SIG-M5 (cell line): ENCODE measurements at places on chromosomes 4 and X.
A peak's percentile ranks its signal among the peaks of the same experiment; 100 is the strongest.

DNA sequence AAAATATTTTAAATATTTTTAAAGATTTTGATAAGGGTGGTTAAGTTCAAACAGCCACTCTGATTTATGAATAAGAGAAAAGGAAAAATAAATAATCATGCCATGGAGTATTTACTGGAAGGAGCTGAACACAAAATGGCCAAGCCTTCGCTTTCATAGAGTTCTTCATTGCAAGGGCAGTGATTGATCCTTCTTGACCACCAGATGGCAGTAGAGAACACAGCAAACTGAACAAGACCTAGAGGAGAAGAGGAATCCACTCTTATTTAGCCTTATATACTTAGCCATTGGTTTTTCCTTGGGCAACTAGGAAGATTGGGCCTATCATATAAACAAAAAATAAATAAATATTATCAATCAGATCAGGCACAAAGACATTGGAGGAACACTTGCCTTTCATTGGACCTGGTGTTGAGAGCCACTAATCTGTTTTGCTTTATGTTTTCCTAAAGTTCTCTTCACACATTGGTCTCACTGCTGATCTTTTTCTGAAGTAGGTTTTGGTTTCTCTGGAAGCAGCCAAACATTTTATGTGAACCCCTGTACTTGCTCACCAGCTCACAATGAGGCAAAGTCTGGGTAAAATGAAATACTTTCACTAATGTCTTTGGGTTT is 58.1 kb upstream of the PARM1 start:
- DNase-seq, result no peak

- peak; percentile 9 for DNase-seq
Measured at GRCh38 chr4:123340381-123340701, 56.3 kb upstream of the SPRY1 start.

GRCh38 chr4:52107336-52107735 is 56.2 kb downstream of the SPATA18 start:
- no peak for DNase-seq

GRCh38 chrX:46327566-46328115 is 217.6 kb downstream of the ZNF674 start:
- DNase-seq, result no peak

DNA sequence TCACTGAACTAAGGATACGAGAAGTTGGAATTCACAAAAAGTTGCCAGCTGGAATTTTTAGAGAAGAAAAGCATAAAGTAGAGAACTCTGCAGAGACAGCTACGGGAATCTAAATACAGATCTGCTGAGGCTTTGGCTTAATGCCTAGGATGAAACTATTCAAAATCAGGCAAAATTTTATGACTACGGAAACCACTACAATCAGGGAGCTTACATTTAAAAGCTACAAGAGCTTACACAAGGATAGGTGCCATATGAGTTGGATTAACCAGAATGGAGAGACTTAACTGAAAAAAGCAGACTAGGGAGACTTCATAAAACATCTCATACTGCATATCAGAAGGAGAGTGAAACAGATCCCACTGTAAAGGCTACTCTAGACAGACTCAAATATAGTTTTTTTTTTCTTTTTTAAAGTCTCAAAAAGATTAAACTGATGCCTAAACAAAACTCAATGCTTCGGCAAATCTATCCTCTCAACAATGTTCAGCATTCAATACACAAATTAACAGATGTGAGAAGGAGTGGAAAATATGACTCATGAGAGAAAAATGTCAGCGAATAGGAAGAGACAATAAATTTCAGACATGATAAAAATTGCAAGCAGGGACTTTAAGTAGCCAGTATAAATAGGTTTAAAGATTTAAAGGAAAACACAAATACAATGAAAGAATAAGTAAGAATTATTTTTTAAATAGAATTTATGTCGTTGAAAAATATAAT is 586.1 kb downstream of the FSTL5 start:
- no peak for DNase-seq

DNA sequence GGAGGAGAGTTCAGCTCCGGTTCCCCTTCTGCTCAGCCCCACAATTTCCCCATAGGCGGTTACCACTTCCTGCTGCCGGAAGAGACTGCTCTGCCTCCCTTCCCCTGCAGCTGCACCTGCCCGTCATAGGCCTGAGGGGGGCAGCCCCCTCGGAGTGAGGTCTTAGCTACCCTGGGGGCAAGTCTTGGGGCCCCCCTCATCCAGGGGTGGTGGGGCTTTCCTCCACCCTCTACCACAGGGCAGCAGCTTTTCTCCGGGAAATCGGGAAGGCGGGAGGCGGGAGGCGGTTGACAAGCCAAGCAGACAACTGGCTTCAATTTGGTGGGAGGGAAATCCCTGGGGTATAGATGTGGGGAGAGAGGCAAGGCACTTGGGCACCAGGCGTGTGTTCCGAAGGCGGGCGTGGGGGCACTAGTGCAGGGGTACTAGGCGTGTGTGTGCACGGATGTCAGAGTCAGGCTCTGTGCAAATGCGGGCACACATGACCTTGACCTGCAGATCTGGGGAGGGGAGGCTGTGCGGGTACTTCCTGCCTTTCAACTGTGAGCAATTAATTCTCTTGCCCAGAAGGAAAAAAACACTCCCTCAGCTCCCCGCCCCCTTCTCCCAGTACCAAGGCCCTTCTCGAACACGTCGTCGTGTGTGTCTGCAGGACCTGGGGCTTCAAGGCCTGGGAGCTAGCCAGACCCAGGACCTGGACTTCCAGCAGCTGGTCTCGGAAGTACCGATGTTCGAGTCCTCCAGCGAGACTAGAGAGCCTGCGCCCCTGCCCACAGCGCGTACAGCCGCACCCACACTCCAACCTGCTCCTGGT is 1.0 kb upstream of the ARHGAP4 start:
- peak; percentile 79 for DNase-seq

GRCh38 chr4:88933414-88934160 is 123.4 kb downstream of the FAM13A start:
- DNase-seq, result no peak

DNA sequence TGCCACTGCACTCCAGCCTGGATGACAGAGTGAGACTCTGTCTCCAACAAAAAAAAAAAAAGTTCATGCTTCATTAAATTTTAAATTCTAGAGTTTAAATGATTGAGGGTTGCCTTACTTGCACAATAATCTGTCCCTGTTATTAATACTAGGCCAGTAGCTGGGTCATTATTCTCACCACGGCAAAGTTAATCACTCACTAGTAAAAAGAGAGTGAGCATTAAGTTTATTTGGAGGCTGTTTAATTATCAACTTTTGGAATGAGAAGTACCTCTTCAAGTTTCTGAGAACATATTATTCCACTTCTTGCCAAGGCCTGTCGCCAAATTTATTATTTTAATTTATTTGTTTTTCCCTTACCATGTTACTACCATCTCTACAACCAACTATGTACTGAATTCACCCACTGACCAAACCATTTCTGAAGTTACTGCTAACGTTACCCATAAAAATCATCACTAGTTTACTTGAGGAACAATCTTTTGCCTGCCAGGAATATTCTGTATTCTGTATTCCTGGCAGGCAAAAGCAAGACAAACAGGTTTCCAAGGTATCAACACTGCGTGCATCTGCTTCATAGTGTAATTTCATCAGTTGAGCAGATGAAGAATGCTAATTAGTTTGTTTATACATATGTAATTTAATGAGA is 26.5 kb downstream of the GUCY1A1 start:
- DNase-seq, result no peak

GRCh38 chr4:98996056-98996764 is 689 bp downstream of the METAP1 start:
- DNase-seq, result no peak

- DNase-seq, result no peak
Measured at GRCh38 chr4:81634766-81635549, 163.3 kb upstream of the RASGEF1B start.

- DNase-seq, result no peak
Measured at GRCh38 chr4:107183155-107183774, 147.2 kb upstream of the DKK2 start.

DNA sequence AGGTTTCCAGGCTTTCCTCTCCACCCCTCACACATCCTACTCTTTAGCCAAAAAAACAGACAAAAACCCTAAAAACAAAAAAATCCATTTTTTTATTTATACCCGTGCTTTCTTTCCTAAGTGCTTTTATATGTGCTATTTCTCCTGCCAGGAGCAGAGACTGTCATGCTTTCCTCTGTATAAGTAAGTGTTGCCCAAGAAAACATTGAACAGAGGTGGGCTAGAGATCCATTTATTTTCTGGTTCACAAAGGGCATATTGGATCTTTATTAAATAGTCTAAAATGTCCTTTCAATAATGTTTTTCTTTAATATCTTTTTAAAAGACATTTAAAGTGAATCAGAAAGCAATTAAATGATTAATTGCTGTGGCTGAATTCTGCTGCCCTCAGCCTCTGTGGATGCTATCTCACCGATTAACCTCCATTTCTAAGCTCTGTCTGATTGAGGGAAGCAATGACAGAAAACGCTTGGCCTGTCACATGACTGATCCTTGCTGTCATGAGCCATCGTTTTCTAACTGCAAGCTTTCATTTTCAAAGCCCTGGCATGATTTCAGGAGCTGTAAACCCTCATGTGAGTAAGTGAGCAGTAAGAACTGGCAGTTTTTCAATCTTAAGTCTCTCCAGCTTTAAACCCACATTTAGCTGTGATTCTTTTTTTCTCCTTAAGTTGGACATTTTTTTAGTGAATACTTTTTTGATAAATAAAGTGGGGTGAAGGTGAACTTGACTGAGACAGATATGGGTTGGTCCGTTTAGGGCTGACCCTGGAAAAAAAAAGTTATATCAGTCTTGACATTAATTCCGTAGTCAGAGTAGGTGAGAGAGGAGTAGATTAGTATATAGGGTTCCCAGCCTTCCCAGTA is 180.7 kb upstream of the PGRMC2 start:
- no peak for DNase-seq

DNA sequence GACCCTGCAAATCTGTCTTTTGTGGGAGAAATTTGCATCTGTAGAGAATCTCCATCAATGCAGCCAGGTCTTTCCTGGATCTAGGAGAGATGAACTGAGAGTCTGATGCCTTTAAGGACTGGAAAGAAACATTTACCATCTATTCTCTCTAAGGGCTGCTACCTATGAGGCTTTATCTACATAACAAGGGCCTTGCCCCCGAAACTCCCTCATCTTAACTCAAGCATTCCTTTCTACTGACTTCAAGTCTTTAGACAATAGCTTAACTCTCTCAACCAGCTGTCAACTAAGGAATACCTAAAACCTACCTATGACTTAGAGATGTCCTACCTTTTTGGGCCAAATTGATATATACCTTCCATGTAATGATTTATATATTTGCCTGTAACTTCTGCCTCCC is 32.1 kb downstream of the MAGEB17 start:
- DNase-seq, result no peak

DNA sequence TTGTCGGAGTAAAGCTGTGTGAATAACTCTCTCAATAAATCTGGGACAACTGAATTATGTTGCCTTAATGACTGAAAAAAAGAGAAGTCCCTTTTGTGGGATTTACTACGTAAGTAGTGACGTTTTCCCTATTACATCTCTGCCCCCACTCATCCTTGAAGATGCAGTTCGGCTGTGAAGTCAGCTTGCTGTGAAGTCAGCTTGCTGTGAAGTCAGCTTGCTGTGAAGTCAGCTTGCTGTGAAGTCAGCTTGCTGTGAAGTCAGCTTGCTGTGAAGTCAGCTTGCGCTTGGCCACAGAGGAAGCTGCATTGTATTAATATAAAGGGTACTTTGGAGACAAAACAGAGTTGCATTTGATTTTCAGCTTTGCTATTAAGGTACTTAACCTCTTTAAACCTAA is 8.0 kb upstream of the VAMP7 start:
- no peak for DNase-seq

GRCh38 chrX:39718981-39719380 is 378.8 kb downstream of the BCOR start:
- DNase-seq, result no peak

DNA sequence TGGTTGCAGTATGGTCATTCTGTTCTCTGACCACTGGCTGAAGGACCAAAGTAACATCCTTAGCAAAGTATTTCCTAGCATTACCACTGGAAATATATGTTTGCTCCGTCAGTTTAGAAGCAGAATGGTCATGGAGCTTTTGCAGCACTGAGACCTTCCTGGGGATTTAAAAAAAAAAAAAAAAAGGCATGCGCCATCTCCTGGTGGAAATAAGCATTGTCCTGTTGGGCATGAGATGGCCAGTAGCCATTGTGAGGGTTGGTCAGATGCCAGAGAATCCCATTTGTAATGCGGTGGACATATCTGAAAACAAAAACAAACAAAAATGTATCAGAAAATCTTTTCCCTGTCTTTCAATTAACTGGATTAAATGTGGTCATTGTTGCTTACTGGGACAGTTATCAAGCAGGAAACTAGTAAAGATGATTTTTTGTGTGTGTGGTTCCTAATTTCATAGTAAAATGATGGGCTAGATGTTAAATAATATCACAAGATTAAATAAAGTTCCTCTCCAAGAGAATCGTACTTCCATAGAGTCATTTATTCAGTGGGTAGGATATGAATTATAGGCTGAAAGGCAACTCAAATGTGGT is 139.6 kb downstream of the SOWAHB start:
- no peak for DNase-seq

- no peak for DNase-seq
Measured at GRCh38 chr4:53804719-53805118, 213.4 kb upstream of the LNX1 start.

- DNase-seq, result no peak
Measured at GRCh38 chr4:69727926-69728325, 32.5 kb downstream of the SULT1B1 start.

- no peak for DNase-seq
Measured at GRCh38 chrX:133307094-133307493, 88.9 kb upstream of the TFDP3 start.

DNA sequence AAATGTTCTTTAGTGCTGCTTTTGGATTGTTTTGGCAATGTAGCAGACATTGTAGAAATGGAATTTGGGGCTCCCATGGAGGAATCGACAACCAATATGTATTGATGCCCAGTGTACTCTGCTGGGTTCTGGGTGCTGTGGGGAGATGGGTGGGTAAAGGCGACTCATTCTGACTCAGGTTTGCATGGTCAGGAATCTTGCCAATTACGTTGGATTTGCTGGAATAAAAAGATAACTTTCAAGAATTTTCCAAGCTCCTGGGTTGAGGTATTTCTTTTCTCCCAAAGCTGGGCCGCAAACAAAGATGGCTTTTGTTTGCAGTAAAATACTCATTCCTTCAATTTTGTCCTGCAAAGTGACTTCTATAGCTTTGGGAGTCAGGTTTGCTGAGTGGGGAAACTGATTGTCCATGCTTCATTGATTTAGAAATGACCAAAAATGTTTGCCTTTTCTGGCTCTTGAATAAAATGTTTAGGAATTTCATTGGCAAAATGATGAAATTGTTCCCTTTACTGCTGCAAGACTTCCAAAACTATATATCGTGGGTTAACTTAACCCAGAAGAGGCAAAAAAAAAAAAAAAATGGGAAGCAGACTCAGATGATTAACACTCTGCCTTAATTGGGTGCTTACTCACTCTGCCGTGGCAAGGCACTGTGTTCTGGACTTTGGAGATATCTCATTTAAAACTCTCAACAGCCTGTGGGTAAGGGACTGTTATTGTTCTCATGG is 57.0 kb downstream of the RTL9 start:
- no peak for DNase-seq

- no peak for DNase-seq
Measured at GRCh38 chrX:130933358-130933757, 30.3 kb upstream of the ENOX2 start.

GRCh38 chrX:141467442-141467841 is 117.1 kb downstream of the SPANXA1 start:
- DNase-seq, result no peak
